Tongue (tissue), 3 donors: ENCODE measurements at places on chromosomes 3 and 15. TPM values are rescaled to one million over a fixed set of nuclear protein-coding genes. Genes with fewer than 3 reads are reported as not detected.

GRCh38 chr3:59540696-59541095, 490.9 kb upstream of the CFAP20DC start:
- no peak for DNase-seq

- no peak for DNase-seq
Observed at GRCh38 chr15:78675206-78675605, 34.2 kb upstream of the CHRNB4 start.

DNA sequence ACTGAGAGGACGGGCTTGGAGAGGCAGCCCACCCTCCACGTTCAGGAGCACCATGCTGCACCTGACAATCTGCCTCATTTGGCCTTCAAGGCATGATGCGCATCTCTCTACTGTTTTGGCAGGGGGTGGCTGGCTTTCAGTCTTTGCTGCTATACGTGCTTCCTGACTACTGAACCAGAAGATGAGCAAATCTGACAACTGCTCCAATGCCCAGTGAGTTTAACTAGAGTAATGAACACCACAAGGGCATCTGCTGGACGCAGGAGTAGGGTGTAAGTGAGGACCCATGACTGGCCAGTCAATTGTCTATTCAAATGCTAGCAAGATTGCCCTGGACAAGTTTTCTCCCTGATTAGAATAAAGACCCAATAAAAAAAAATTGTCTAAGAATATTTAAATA, 335.7 kb downstream of the MAGI1 start:
- DNase-seq = no peak

DNA sequence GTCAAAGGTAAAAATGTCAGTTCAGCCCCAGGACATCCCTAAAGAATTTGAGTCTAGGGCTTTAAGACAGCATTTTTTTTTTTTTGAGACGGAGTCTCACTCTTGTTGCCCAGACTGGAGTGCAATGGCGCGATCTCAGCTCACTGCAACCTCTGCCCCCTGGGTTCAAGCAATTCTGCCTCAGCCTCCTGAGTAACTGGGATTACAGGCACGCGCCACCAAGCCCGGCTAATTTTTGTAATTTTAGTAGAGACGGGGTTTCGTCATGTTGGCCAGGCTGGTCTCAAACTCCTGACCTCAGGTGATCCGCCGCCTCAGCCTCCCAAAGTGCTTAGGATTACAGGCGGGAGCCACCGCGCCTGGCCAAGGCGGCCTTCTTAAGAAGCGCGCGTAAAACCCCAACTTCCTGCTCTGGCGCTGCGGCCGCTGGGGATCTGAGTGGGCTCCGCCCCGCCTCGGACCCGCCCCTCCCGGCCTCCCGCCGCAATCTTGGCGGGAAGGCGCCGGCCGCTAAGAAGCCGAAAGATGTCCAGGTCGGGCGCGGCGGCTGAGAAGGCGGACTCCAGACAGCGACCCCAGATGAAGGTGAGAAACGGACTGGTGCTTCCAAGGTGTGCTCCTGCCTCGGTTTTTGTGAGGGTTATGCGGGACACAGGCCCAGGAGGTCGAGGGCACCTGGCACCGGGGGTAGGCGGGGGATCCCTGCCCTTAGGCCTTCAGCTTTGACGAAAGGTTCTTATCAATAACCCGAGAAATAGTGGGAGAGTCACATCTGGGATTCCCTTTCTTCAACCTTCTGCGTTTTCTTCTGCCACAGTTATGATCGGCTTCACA, at the start of gene WDR76:
WDR76 (plus strand) TSS at position 495 of the 834 bp plus-strand sequence; CDS start at position 526, 31 bp downstream.
- DNase-seq = peak; percentile 88

DNA sequence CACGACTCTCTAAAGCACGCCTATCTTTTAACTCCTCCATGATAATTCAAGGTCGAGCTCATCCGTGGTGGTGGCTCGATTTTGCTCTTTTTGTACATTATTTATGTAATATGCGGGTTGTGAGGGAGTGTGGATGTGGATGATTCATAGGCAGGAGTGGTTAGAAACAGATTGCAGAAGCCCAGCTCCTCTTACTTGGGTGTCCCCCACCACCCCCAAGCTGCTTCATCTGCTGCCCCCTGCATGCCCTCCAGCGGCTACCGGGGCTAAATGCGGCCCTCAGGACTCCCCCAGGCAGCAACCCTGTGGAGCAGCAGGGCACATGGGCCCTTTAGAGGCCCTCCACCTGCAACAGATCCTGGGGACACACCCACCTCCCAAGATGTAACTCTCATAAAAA, 111.5 kb upstream of the SELENOK start:
- DNase-seq = no peak

DNA sequence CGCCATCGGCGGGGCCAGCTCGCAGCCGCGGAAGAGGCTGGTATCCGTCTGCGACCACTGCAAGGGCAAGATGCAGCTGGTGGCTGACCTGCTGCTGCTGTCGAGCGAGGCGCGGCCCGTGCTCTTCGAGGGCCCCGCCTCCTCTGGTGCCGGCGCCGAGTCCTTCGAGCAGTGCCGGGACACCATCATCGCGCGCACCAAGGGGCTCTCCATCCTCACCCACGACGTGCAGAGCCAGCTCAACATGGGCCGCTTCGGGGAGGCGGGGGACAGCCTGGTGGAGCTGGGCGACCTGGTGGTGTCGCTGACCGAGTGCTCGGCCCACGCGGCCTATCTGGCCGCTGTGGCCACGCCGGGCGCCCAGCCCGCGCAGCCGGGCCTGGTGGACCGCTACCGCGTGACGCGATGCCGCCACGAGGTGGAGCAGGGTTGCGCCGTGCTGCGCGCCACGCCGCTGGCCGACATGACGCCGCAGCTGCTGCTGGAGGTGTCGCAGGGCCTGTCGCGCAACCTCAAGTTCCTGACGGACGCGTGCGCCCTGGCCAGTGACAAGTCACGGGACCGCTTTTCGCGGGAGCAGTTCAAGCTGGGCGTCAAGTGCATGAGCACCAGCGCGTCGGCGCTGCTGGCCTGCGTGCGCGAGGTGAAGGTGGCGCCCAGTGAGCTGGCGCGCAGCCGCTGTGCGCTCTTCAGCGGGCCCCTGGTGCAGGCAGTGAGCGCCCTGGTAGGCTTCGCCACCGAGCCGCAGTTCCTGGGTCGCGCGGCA, 1.8 kb downstream of the TLNRD1 start:
- no peak for DNase-seq

- peak; percentile 24 for DNase-seq
Observed at GRCh38 chr15:37019479-37020433, 80.6 kb downstream of the MEIS2 start.

- no peak for DNase-seq
Observed at GRCh38 chr3:100521439-100521845, 29.0 kb downstream of the TMEM45A start.

Gene DPPA2
- not detected for total RNA-seq

Gene ST8SIA2
- total RNA-seq = 12.7 TPM

Gene CLDN11
- 4.1 TPM for total RNA-seq
